ENCODE measurements at places on chromosomes 7 and 10.
A peak's percentile ranks its signal among the peaks of the same experiment; 100 is the strongest.

GRCh38 chr7:120394595-120394994 is 121.6 kb downstream of the KCND2 start:
- no peak for DNase-seq

DNA sequence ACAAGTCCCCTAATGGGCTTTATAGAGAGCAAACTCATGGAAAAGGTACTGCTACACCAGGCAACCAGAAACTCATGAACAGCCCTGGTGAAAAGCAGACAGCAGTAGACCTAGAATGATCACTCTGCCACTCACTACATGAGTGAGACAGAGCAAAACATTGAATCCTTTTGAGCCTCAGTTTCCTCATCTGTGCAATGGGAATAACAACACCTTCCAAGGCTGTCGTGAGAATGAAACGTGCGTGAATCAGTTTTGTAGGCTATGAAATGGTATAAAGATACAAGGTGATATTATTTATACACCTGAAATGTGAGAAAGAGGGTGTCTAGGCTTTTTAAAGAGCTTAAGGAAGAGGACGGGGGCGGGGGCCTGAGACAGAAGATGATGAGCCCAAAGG is 14.3 kb upstream of the PROSER2 start:
- no peak for DNase-seq

DNA sequence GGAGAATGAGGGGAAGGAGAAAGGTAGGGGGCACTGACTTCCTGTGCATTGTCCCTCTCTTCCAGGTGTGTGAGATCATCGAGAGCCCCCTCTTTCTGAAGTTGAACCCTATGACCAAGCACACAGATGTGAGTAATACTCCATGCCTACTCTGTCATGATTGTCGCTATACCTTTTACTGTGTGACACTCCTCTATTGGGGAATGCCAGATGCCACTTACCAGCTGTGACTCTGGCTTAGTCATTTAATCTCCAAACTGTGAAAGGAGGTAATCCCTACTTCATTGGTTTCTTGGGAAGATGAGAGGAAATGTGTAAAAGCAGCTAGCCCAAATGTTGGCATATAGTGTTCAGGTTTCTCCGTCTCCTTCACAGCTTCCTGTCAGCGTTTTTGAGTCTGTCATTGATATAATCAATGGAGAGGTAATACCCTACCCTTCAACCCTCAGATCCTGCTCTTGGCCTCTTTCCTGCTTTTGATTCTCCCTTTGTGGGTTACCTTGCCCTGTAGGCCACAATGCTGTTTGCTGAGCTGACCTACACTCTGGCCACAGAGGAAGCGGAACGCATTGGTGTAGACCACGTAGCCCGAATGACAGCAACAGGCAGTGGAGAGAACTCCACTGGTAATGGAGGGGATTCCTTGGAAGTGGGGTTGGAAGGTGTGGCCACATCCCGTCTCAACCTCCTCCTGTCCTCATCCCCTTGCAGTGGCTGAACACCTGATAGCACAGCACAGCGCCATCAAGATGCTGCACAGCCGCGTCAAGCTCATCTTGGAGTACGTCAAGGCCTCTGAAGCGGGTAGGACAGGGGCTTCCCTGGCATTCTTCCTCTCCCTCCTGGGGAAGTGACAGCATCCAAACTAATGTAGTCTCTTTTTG is 2.0 kb downstream of the COPS6 start:
- no peak for DNase-seq

- DNase-seq: peak; percentile 33
These were observed 49.3 kb downstream of the PPP1R17 start for GRCh38 chr7:31735991-31736982.

GRCh38 chr10:91598211-91598977 is 34.5 kb downstream of the PPP1R3C start:
- peak; percentile 97 for DNase-seq

DNA sequence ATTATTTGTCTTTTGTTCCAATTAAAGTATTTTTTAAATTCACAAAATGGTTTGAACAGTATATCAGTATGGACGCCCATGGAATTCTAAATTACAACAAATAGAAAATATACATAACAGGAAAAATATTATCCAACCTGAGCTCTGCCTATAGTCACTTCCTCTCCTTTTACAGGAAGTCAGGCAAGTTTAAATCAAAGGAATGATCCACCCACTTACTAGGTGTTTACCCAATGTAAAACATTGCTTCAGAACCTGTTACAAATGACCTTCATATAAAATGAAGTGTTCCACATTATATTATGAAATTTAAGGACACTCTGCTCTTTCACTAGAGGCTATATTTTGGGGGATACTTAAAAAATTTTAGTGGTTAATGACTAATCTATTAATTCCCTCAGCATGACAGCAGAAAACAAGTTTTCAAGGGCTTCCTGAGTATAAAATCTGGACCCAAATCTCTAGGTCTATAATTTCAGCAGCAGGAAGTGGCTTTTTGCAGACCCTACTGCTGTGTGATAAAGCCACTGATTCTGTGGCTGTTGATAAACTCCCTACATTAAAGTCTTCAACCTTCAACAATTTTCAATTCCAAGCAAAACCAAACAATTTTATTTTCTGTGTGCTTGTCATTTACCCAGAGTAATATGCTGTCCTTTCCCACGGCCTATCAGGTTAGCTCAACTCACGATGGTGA is 722.6 kb downstream of the GATA3 start:
- peak; percentile 5 for DNase-seq

DNA sequence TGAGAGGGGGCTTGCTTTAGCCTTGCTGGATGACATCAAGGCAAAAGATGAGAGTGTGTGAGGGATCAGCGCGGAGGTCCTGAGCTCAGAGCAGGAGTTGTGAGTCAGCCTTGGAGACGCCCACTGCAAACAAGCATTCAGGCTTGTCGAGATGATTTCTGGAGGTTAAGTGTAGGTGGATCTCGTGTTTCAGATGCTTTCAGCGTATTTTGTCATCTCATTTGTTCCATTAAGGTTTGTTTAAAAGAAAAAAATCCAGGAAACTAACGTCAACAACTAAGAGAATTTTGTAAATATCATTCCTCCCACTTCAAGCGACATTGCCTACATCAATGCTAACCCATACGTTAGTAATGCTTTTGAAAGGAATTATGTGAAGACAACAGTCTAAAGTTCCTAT is 715.4 kb upstream of the NRP1 start:
- peak; percentile 65 for DNase-seq

- no peak for DNase-seq
These were observed 114.7 kb downstream of the ODAD2 start for GRCh38 chr10:27884185-27884641.

DNA sequence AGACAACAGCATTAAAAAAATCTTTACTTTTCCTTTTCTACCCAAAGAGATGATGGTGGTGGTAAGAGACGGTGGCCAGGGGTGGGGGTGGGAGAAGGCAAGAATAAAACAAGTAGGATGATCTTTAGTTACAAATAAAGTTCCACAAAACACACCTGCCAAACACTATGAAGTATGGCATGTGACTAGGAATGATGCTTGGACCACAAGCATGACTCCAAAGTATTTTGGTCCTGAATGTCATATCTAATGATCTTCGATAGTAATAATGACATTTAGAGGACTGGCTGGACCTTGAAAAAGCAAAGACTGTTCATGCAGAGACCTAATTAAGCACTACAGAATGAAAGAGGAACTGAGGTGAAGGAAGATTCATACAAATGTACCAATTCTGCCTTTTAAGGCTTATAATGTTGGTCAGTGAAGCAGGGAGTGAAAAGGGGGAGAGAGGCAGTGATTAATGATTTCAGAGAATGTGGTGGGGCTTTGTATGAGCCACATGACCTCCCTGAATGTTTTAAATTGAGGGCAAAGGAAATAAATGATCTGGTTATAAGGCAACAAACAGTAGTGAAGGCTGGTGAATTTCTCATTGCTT is 29.6 kb upstream of the DKK1 start:
- DNase-seq: no peak

GRCh38 chr10:24908793-24909423 is 43.5 kb downstream of the PRTFDC1 start:
- peak; percentile 82 for DNase-seq

- no peak for DNase-seq
These were observed 185.7 kb upstream of the AUTS2 start for GRCh38 chr7:69412331-69413146.

DNA sequence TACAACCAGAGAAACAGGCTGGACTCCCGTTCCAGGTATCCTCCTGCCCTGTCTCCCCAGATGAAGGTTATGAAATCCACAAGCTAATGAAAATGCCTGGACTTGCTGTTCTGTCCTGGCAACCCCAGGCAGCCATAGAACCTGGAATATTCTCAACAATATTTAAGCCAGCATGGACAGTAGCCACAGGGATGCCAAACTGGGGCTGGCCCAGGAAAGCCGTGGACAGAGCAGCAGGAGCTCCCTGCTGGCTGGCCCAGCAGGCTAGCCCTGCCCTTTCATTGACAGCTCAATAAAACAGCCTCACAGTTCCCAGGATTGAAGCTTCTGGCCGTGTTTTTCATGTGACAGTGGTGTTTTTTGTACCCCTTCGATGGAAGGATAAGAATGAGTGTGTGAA is 230.6 kb downstream of the BMPER start:
- DNase-seq: no peak

GRCh38 chr10:91891125-91892001 is 17.9 kb downstream of the FGFBP3 start:
- peak; percentile 97 for DNase-seq

DNA sequence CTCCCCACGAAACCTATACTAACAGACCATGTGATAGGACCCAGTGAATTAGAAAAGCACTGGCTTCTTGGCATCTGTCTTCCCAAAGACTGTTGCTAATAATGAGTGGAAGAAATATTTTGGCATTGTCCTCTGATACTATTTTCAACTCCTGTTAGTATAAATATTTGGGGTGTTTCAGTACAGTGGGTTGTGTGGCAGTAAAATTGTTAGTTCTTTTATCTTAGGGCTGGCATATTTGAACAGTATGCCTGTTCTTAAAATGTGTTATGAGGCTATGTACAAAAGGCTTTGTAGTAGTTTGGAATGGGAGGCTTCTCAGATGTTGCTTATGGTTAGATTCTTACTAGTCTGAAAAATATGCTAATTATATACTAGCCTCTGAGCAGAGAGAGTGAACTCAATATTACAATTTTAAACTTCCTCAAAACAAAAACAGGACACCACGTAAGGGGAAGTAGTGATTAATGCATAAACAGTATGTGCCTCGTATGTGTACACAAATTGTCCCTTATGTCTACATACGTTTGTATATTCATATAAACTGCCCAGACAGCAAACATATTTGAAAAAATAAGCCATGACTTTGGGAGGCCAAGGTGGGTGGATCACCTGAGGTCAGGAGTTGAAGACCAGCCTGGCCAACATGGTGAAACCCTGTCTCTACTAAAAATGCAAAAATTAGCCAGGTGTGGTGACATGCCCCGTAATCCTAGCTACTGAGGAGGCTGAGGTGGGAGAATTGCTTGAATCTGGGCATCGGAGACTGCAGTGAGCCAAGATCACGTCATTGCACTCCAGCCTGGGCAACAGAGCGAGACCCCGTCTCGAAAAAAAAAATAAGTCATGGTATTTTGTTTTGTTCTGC is 115.4 kb downstream of the ARID5B start:
- DNase-seq: no peak

DNA sequence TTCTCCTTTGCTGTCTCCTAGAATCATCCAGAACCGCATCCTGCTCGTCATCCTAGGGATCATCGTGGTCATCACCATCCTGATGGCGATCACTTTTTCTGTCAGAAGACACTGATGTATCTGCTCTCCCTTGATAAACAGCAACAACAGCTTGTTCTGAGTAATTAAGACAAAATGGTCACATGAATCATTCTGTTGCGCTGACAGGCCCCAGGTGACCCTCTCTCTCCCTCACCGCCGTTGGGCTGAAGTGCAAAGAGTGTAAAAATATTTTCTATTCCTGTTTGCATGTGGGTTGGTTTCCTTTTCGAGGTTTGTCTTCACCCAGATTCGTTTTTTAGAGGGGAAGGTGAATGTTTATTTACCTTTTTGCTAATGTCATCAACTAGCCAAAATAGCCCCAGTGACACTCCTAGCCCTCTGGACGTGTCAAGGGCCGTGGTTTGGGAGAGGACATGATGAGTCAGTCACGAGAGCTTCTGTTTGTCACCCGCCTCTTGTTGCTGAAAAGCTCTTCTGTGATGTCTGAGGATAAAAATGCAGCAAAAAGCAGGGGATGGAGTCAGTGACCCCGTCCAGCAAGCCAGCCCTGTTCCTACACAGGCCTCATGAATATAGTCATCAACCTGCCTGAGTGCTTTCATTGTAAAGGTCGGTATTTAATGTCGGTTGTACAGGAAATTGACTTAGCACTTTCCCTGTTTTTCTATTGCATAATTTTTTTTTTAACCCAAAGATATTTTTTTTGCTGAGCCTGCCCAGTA is 134.6 kb upstream of the TCF7L2 start:
- DNase-seq: peak; percentile 36

DNA sequence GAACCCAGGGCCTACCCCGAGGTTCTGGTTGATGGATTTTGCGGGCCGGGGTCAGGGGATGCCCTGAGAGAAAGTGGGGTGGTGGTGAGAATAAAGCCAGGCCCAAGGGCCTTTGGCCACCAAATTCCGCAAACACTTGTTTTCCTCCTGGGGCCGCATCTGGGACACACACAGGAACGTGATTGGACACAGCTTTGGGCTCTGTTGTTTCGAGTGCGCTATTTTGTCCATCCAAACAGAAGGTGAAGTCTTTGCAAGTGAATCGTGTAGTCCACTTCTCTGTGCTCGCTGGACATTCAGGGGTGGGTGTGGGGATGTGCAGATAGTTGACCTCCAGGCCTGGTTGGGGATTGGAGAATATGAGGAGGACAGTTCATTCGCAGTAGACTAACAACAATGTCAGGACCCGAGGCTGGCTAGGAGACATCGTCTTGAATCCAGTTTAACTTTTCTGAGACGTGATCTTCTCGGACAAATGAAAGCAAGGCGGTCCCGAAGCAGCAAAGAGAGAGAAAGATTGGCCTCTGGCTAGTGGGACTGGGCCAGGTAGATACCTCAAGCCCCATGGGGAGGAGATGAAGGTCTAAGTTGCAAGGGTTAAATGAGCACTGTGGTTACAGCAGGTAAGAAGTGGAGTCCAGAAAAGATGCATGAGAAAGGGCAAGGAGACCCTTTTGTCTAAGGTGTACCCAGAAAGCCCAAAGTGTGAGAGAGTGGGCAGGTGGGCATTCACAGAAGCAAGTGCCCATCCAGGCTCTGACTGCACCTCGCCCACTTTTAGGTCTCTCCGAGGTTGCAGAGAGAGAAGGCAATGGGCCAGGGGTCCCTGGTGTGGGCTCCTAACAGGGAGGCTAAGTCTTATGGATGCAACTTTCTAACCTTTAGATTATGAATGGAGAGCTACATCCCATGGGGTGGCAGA is 764 bp upstream of the FAM131B start:
- no peak for DNase-seq

GRCh38 chr7:14293434-14293833 is 304.0 kb upstream of the ETV1 start:
- DNase-seq: no peak

- DNase-seq: peak; percentile 14
These were observed 117.1 kb downstream of the FGFR2 start for GRCh38 chr10:121481180-121481579.

- no peak for DNase-seq
These were observed 41.1 kb downstream of the FAM20C start for GRCh38 chr7:233249-234035.

All from amniotic epithelial cell (primary cell).